ENCODE measurements at places on chromosomes 4 and X.

- DNase-seq: no peak
These were observed 229.1 kb upstream of the SMIM31 start for GRCh38 chr4:164524789-164525188.

GRCh38 chr4:52107745-52108144 lies 56.6 kb downstream of the SPATA18 start:
- peak; percentile 11 for DNase-seq

- DNase-seq: peak; percentile 28
These were observed at the start of gene BEX2 for GRCh38 chrX:103310555-103311398. Gene BEX2, minus strand, starts transcription at chrX:103310990. Its CDS starts 1,014 bp downstream, at chrX:103309976.

DNA sequence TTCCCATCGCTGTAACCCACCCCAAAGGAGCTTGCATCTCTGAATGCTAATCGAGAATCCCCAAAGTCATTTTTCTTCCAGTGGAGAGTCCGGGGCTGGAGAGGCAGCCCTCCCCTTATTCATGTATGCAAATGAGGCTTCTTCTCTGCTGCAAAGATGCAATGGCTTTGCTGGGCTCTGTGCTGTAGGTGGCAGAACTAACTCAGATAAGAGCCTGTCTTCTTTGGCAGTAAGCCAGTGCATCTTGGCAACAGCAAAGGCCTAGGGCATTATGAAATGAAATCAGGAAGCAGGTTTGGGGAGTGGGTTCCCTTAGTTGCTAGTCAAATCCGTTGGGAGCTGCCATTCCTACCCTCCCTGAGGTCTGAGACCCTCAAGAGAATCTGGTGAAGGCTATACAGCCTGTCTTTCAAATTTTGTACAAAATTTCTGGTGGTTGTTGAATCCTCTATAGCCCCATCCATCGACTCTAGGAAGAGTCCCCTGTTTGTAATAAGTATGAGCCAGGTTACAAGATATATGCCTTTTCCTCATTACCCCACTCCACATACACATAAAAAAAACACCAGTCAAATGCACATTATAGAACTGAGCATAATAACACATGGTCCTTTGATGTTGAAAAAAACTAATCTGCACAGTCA lies 290.6 kb upstream of the TAPT1 start:
- DNase-seq: peak; percentile 88

DNA sequence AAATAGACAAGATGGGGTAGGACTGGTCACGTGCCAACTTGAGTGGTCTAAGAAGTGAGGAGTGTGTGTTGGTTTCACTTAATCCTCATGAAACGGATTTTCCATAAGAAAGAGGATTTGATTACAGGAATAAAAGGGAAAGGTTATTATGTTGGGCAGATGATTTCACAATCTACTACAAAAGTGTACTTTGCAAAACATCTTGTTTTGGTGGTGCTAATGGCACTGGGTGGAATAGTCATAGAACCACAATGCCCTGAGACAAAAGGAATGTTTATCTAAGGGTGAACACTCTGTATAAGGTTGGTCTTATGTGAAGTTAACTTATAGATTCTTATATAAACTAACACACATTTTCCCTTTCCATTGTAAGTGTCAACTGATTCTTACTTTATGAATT lies 45.6 kb downstream of the GLUD2 start:
- no peak for DNase-seq

- DNase-seq: peak; percentile 50
These were observed 56.7 kb downstream of the TSPAN5 start for GRCh38 chr4:98601708-98602107.

GRCh38 chrX:24355095-24355494 lies 5.3 kb upstream of the SUPT20HL1 start:
- DNase-seq: peak; percentile 0

- no peak for DNase-seq
These were observed 8.3 kb downstream of the CTAG1A start for GRCh38 chrX:154593201-154593600.

- DNase-seq: no peak
These were observed 18.8 kb upstream of the COL25A1 start for GRCh38 chr4:109321232-109321631.

- no peak for DNase-seq
These were observed 282.1 kb upstream of the EMCN start for GRCh38 chr4:100799761-100800539.

All from dermis microvascular lymphatic vessel endothelial cell (primary cell).